ENCODE measurements at places on chromosomes 16 and 17.

- DNase-seq, result no peak
Observed at GRCh38 chr17:76270127-76270592, 5.0 kb downstream of the UBALD2 start.

- DNase-seq, result no peak
Observed at GRCh38 chr17:1639549-1640180, 5.9 kb downstream of the SCARF1 start.

DNA sequence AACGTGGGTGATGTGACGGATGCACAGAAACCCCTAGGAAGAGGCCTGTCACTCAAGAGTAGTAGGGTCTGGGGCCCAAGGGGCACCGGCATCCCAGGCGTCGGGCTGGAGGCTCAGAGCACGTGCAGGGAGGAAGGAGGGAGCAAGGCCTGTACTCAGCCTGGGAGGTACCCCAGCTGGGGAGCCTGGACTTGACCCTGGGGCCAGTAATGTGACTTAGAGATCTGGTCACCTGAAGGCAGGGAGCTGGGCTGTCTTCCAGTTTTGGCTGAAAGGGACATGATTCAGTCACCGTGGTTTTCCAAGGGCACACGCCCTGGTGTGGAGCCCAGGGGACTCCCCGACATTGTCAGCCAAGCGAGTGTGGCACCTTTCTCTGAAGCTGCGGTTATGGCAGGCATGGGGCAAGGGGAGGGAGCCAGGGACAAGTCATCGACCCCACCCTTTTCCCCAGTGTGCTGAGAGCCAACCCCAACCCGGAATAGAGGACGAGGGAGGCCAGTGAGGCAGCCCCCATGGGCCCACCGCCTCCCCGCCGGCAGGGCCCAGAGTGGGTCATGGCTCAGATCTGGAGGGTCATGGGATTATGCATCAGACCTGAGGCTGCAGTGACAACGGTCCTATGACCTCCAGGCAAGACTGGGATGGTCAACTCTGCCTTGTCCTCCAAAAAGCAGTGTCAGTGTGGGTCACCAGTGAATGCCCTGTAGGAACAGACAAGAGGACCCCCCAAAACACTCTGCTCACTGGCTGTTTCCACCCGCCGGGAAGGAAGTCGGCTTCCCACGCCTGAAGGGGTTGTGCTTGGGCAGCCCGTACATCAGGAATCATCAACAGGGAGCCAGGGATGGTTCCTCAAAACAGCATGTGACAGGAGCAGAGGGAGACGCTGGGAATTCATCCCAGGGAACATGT, 41.9 kb downstream of the MEAK7 start:
- DNase-seq, result no peak

DNA sequence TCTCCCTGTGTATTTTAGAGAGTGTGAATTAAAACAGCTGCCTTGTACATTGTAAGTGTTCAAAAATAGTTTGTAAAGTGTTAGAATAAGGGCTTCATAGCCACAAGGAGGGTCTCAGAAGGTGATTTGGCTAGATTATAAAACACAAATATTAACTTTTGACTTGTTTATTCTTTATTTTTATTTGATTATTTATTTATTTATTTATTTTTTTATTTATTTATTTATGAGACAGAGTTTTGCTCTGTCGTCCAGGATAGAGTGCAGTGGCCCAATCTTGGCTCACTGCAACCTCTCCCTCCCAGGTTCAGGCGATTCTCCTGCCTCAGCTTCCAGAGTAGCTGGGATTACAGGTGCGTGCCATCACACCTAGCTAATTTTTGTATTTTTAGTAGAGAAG, 111.5 kb upstream of the RBFOX1 start:
- DNase-seq, result no peak

- no peak for DNase-seq
Observed at GRCh38 chr16:87043231-87044031, 273.8 kb downstream of the C16orf95 start.

GRCh38 chr16:81521141-81521626, 76.6 kb downstream of the CMIP start:
- DNase-seq, result peak; percentile 42

DNA sequence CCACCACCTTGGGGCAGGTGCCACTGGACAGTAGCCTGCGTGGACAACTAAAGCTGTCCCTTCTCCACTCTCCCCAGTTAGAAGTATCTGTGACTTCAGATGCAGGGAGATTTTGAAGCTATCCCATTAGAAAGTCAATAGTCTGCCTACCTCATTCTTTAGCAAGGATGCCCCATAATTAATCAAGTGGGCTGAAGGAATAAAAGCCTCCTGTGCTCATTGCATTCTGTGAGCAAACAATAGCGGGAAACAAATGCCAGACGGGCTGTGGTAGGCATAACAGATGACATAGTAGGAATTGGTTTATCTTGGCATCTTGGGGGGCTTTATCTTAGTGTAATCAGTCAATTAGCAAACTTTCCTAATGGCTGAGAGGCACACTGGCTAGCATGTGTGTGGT, 96.7 kb upstream of the HSBP1 start:
- no peak for DNase-seq

- no peak for DNase-seq
Observed at GRCh38 chr17:39462631-39463375, 1.5 kb downstream of the CDK12 start.

GRCh38 chr17:52470553-52470952, 312.0 kb upstream of the CA10 start:
- DNase-seq, result no peak

DNA sequence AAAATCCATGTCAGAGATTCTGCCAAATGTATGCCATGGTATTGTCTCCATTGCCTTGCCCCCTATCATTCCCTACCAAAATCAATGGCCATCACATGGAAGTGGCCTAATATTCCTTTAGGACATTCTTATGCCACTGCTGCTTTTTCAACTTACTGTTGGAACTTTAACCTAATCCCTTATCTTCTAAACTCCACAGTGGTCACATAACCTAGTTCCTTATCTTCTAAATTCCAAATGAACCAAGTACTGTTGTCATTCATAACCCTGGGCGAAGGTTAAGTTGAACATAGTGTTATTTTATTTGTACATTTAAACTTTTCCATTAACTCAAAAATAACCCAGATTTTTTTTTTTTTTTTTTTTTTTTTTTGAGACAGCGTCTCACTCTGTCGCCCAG, 3.6 kb downstream of the HSF5 start:
- no peak for DNase-seq

DNA sequence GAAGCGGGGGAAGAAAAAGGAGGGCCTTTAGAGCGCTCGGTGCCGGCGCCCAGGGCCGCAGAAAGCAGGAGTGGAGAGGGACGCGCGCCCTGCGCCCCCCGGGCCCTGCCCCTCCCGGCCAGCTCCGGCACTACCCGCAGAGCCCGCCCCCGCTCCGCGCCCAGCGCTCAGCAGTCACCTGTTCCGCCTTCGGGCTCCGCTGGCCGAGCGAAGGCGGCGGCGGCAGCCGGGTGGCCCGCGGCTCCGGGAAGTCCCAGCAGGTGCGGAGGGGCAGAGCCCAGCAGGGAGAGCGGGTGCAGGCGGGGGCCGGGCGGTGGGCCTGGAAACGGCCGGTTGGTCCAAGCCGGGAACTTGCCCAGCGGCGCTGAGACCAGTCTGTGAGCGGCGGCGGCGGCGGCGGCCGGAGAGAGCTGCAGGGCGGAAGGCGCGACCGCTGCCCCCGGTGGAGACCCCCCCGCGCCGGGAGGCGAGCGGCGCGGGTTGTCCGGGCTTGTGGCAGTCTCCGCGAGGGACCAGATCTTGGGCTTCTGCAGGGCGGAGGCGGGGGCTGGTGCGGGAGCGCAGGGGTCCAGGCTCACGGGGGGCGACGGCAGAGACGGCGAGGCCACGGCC, 2.2 kb downstream of the IRX3 start:
- no peak for DNase-seq

- no peak for DNase-seq
Observed at GRCh38 chr16:16004314-16004749, 54.9 kb downstream of the ABCC1 start.

DNA sequence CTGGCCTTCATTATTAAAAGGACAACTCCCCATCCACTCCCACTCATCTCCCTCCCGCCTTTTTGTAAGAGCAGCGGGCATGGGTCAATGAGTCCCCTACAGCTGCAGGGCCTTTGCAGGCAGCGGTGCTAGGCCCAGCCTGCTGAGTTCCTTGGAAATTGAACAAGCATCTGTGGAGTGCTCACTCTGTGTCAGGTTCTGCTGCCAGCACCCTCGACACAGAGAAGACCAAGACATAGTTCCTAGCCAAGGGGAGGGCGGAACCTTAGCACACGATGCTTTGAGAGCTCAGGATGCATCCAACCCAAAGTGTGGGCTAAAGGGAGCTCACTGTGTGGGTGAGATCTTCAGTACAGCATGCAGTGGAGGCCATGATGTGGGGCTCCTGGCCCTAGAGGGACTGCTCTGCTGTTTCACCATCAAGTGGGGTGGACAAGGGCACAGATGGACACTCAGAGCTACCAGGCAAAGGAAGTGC, 27.6 kb downstream of the RMI2 start:
- DNase-seq, result no peak

DNA sequence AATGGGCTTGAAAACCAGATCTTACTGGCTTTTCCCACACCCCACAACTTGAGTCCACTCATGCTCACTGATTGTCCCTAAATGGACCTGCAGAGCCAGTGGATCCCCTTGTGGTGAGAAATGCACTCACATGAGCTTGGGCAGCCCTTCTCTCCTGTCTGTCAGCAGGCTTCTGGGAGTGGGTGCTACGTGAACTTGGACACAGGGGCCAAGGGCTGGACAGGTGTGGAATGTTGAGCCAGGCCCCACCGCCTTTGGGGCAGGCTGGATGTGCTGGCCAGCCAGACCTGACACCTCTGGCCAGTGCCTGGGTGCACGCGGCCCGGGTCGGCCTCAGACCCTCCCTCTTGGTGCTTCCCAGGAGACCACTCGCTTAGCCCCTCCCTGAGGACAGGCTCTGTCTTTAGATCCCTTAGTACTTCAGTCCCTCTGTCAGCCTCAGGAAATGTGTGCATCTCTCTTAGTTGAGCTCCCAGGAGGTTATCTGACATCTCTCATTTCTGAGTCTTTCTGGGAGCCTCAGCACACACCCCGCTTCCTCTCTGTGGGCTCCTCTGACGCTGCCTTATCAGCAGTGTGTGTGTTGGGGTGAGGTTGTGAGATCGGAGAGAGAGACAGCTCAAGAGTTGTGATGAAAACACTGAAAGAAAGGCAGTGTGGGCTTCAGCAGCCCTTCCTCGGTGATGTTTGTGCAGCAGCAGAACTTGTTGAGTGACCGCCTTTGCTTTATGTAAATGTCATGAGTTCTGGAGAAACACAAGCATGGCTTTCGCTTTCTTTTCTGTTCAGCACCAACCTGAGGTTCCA, 117.0 kb downstream of the RAB11FIP4 start:
- peak; percentile 50 for DNase-seq

DNA sequence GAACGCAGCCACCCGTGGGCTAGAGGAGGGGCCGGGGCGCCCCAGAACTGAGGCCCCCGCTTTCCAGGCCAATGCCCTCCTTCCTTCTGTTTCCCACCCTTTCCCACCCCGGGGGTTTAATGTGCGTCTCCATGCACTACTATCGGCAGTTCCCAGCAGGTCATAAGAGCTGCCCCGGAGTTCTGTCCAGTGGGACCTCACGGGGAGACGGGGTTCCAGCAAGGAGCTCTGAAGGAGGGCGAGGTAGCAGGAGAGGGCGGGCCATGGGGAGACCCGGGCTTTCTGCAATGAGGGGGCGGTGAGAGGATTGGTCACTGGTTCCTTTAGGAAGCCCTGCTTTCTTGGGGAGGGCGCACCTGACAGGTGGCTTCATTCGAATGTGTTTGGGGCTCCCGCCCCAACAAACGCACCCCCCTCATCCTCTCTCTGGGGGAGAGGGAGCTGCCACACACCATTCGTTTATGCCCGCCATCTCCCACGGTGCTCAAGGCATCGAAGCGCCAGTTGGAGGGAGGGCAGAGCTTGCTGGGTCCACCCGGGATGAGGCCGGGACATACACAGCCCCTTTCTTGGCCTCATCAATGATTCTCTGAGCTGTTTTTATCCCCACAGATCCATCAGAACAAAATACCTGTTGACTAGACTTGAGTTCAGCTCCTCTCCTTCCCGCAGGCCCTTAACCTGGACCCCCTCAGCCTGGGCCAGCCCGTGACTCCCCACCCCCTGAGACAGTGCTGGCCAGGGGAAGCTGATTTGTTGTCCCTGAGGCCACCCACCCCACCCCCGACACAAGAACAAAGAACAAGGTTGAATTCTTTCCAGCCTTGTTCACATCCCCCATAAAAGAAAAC, 44.1 kb downstream of the SLC7A5 start:
- DNase-seq, result no peak

DNA sequence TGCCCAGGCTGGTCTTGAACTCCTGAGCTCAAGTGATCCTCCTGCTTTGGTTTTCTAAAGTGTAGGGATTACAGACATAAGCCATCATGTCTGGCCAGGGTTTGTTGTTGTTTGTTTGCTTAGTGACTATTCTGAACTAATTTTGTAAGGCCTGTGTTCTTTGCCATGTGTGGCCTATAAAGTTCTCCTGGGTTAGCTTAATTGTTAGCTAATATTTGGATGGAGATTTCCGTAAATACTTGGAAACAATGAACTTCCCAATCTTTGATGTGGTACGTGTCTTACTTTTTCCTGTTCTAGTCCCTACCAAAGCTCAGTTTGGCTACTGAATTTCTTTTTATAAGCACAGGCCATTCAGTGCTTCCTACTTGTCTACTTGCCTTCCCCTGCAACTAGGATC, 24.9 kb downstream of the DUS2 start:
- DNase-seq, result no peak

DNA sequence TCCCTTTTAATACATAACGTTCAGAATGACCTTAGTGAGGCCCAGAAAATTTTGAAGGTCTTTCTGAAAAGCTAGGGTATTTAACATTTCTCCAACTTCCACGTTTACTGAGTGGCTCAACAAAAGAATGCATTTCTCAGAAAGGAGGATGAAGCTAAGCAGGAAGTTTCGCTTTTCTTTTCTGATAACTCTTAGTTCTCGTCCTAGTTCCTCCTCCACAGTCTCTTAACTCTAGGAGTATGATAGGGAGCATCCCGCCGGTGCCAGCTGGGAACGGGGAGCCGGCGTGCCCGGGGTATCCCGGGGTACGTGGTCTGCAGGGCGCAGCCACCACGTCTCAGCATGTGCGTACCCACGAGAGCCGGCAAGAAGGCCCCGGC, 363 bp downstream of the KARS1 start:
- DNase-seq, result no peak

DNA sequence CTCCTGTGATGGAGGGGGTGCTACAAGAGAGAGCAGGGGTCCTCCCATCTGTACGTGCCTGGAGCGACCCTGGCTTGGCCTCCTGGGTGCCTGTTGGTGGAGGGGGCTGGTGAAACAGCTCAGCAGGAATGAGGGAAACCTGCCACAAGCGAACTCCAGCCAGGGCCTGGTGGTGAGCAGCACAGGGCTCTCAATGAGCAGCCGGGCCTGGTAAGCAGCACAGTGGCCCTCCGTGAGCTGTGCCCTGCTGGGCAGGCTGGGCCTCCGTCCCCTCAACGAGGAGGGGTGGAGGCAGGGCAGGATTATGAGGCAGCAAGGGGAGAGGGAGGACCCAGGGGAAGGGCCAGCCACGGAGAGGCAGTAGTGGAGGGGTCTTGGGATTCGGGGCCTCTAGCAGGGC, 101.9 kb downstream of the SDK2 start:
- DNase-seq, result no peak

GRCh38 chr16:48047720-48048119, 108.1 kb downstream of the ABCC12 start:
- DNase-seq, result no peak

Data from stimulated activated CD4-positive, alpha-beta T cell treated with anti-CD3 and anti-CD28 coated beads, Interleukin-15, amount 100 ng/mL, for 48 hours (primary cell).